ENCODE measurements at places on chromosomes 6 and 20. TPM values are rescaled to one million over a fixed set of nuclear protein-coding genes. Genes with fewer than 3 reads are reported as not detected.

Gene CDH4
- 5.7 TPM for total RNA-seq

Gene IP6K3
- total RNA-seq = not detected

Gene VSX1
- not detected for total RNA-seq

Gene PLA2G7
- total RNA-seq = not detected

Gene TRIM31
- total RNA-seq = not detected

Gene FAM162B
- 0.36 TPM for total RNA-seq
